Neural crest cell (in vitro differentiated cells): ENCODE measurements at places on chromosomes 5 and 9. TPM values are rescaled to one million over a fixed set of nuclear protein-coding genes. Genes with fewer than 3 reads are reported as not detected.

DNA sequence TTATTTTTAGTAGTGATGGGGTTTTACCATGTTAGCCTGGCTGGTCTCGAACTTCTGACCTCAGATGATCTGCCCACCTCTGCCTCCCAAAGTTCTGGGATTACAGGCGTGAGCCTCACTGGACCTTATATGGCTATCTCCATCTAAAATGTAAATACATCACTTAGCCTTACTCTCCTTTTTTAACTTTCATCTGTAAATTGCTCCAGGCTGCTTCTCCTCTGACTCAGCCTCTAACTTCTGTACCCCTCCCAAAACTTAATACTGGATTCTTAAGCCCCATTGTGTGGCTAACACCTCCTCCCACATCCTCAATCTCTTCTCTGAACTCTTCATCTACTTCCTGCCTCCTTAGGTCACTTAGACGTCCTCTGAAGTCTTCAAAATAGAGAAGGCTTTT lies 4.0 kb downstream of the SNX30 start:
- no peak for DNase-seq

WNT8A gene
- total RNA-seq: not detected in 2 replicates

DNA sequence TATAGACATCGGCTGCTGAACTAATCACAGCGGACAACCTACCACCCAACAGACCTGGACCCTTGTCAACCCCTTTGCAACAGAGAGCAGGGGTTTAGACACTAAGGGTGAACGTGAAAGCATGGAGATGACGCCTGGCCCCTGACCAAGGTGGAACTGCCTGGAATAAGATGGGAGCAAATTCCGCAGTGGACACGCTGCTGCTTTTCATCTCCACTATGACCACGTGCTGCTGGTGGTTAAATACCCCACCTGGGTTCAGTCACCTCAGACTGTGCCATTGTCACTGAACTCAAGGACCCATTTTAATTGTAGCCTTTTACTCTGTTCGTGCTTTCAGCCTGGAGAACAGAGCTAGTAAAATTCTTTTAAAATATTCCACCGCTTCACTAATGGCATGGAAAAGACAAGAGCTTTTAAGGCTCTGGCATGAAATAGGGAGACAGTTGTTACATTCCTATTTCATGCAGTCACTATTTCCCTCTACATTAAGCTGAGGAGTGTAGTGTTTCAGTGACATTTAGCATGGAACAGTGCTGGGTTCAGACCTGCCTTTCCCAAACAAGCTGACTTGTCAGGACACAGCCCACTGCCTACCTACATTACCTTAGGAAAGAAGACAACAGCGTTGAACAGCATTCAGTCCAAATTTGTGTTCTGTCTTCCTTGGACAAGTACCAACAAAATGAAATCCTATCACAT lies 96.8 kb downstream of the ANKRD18B start:
- DNase-seq: no peak

GRCh38 chr5:35324679-35325078 lies 94.4 kb upstream of the PRLR start:
- no peak for DNase-seq

DNA sequence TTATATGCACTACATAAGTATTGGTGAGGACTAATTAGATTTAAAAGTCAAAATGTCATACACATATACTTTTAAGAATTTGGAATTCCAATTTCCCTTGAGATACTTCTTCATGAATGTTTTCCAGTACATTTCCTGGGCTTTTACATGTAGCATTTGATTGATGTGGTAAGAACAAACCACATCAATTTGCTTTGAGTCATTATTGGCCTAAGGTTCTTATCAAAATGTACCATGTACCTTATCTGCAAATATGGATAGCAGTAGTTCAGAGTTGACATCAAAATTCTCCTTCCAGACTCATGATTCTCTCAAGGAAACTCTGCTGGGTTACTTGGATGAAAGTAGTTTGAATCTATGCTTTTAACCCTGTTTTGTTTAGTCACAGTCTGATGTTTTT lies 2.5 kb downstream of the CAST start:
- no peak for DNase-seq

DNA sequence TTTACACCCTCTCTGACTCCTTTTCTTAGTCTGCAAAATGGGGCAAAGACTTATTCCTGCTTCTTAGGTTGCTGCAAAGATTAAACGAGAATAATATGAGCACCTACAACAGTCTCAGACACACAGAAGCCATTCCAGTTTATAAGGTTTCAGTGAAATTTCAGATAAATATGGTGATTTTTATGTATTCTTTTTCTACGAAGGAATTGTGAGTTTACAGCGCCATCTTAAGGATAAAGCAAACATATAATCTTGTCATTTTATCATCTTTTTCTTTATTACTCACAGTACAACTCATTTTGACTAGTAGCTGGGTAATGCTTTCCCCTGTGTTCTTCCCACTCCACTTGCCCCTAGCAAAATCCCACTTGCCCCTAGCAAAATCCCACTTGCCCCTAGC lies 29.2 kb upstream of the SMC5 start:
- no peak for DNase-seq

DNA sequence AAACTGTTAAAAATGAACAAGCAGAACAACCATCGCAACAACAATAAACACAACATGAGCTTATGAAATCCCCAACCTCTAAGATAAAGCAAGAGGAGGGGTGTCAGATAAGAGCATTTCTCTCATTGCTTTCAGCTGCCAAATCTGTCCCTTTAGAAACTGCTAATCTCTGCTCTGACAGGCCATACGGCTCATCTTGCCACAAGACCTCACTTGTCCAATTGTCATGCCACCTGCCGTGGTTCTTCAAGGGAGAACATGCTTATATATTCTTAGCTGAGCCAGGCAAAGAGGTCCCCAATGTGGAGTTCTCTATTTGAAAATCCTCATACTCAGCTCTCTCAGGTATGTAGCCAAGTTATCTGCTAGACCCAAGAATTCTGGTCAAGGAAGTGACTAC lies 405.0 kb upstream of the TNC start:
- DNase-seq: no peak

GRCh38 chr5:150142959-150143349 lies 12.7 kb downstream of the PDGFRB start:
- DNase-seq: no peak

CCNO gene
- 0.28 TPM in 1 of 2 replicates, not detected in the other for total RNA-seq

MEIKIN gene
- not detected in 2 replicates for total RNA-seq

DNA sequence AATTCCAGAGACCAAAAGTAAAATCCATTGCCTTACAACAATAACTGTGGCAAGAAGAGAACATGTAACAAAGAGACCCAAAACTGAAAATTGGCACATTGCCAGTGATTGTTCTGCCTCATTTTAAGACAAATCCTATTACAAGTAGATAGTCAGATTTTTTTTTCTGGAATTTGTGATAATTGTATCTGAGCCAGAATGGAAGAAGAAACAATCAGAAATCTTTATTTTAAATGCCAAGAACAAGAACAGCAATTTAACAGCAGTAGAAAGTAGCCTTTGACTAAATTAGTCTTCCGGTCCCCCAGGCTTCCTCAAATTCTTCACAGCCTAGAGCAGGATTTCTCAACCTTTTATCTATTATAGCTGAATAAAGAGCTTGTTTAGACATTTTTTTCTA lies 106.7 kb upstream of the PTPN3 start:
- no peak for DNase-seq

DNA sequence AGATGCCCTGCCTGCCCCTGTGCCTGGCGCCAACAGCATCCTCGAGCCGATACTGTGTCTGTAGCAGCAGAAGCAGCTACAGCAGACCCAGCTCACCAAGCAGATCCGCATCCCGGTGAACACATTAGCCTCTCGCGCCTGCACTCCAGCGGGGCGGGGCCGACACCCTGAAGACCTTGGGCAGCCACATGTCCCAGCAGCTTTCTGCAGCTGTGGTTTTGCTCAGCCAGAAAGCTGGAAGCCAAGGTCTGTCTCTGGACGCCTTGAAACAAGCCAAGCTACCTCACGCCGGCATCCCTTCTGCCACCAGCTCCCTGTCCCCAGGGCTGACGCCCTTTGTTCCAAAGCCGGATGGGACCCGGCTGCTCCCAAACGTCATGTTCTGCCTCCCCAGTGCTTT lies 59.6 kb downstream of the ACTBL2 start:
- no peak for DNase-seq

- no peak for DNase-seq
These were observed 14.7 kb downstream of the DIAPH1 start for GRCh38 chr5:141603923-141604717.

DNA sequence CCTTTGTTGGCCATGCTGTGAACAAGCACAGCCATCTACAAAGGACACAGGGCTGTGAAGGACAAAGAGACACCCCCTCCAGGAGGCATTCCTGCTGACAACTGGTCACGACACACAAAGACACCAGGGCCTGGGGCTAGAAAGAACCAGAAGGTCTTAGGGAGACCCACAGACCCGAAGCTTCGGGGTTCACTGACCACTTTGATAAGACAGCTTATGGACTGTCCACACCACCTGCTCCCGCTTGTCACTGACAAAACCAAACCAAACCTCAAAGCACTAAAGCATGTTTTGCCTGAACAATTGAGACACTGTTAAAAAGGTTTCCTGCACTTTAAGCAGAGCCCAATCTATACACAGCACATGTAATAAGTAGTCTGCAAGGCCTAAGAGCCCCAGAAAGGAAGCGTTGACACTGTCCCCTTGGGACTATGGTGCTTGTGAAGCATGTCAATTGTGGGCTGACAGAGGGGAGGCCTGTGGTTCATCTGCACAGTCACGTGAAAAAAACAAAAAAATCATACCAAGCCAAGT lies 185.0 kb downstream of the GAPVD1 start:
- no peak for DNase-seq

TTF1 gene
- total RNA-seq: 21.9 and 23.5 TPM in 2 replicates

- peak; percentile 23 for DNase-seq
These were observed 46.1 kb upstream of the CER1 start for GRCh38 chr9:14768405-14769229.

- DNase-seq: no peak
These were observed 28.9 kb downstream of the TAF11L14 start for GRCh38 chr5:17663182-17663581.

DNA sequence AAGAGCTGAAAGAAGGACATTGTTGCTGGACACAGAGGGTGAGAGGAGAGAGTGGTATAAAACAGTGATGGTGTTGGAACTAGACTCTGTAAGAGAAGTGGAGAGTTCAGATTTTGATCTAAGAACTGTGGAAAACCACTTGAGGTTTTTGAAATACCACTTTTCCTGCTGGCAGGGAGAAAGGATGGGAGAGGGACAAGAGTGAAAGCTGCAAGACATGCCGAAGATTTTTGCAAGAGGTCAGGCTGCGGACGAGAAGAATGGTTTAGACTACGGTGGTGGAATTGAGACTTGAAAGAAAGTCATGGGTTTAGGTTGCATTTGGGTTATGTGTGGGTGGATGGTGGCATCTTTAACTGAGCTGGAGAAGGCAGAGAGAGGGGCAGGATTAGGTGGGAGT lies 202.2 kb upstream of the RPS23 start:
- DNase-seq: no peak

DNA sequence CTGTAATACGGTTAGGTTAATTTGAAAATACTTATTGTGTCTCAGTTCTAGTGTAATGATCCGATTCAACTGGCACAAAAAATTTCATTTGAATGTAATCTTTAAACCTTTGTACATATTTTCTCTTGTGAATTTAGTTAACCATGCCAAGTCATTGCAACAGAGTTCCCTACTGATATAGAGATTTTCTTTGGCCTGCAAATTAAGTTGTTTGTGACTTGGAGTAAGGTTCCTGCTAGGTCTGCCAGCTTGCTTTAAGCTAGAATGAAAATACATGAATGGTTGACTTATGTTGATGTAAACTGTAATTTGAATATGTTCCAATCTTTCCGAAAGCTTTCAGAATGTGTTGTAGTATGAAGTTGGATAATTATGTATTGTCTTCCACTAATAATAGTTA lies 1004.1 kb upstream of the EDIL3 start:
- no peak for DNase-seq

RLN2 gene
- total RNA-seq: 0.43 and 0.77 TPM in 2 replicates

TAF1L gene
- total RNA-seq: not detected in 2 replicates

DNA sequence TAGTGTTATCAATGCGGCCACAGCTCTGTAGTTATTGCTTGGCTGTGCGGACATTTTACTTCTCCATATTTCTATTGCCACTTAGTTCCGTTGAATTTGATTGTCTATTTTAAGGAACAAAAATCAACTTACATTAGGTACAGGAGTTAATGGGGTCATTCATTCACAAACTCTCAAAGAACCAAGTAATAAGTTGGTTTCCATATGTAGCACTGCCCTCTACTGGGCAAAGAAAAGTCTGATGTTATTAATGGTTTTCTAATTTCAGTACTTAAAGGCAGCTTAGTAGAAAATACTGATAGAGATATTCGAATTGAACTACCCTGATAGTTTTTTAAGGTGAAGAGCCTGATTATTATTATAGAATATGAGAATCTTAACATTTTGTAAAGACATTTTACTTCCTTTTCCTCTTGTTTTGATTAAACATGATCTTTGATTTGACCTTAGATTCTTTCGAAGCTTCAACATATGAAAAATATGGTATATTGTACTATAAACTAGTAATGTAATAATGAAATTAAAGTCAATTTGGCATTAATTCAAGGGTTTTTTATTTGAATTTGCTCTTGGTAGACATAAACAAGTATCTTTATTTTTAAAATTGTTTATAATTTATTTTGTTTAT lies 119.5 kb upstream of the CTNND2 start:
- peak; percentile 20 for DNase-seq

AJM1 gene
- 2.8 and 3.3 TPM in 2 replicates for total RNA-seq

IFNB1 gene
- total RNA-seq: not detected in 2 replicates

GRCh38 chr5:3595006-3595961 lies at the start of gene IRX1:
Gene IRX1, plus strand, starts transcription at chr5:3595832. Its CDS starts 274 bp downstream, at chr5:3596106.
- DNase-seq: no peak

DNA sequence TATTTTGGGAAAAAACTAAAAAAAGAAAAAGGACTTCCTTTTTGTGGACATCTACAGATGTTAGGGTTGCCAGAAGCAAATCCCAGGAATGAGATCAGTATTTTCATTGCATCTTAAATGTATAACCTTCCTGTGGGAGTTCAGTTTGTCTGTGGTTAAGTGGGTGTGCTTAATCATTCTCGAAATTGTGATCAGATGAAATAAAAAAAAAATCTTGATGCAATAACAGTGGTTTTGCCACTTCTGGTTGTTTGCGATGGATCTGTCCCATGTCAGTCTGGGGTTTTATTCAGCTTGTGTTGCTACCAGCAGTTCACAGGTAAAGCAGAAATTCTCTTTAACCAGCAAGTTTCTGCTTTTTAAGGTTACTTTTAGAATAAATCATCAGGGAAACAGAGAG lies 179.0 kb downstream of the MAN2A1 start:
- DNase-seq: no peak

GRCh38 chr5:55860288-55860687 lies 9.1 kb downstream of the IL31RA start:
- DNase-seq: no peak

GRCh38 chr9:118306801-118307200 lies 602.6 kb downstream of the TLR4 start:
- DNase-seq: no peak

- DNase-seq: no peak
These were observed 60.2 kb downstream of the SMIM23 start for GRCh38 chr5:171845857-171846256.

PCDHGA12 gene
- 1.5 and 1.8 TPM in 2 replicates for total RNA-seq

DNA sequence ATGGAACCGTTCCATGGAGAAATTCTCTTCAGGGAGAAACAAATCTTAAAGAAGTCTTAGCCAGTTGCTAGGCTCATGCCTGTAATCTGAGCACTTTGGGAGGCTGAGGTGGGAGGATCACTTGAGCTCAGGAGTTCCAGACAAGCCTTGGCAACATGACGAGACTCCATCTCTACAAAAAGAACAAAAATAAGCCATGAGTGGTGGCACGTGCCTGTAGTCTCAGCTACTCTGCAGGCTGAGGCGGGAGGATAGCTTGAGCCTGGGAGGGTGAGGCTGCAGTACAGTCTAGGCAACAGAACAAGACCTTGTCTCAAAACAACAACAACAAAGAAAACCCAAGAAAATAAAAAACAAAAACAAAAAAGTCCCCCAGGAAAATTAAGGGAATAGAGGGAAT lies 8.2 kb downstream of the HSPB3 start:
- no peak for DNase-seq

C9orf85 gene
- 13.4 and 15.4 TPM in 2 replicates for total RNA-seq
